ENCODE measurements at places on chromosomes 7 and 10.

- no peak for DNase-seq
Measured at GRCh38 chr7:31642681-31643115, 44.3 kb upstream of the PPP1R17 start.

- DNase-seq = no peak
Measured at GRCh38 chr10:108443636-108444035, 1279.1 kb upstream of the SORCS1 start.

- no peak for DNase-seq
Measured at GRCh38 chr7:42241424-42241823, 4.4 kb upstream of the GLI3 start.

DNA sequence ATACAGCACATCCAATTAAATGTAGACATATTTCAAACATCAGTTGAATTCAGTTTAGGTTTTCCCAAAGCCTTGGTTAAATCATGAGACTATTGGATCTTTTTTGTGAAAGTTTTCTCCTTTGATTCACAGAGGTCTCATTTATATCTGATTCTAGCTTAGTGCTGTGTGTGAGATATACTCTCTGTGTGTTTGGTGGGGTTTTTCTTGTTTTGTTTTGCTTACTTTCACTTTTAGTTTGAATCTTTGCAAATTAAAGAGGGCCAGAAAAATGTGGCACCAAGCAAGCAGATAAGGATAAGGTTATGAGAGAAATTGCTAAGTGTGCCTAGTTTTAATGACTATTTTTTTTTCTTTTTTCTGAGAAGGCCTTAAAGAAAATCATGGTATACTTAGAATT lies 12.6 kb upstream of the OR6B1 start:
- no peak for DNase-seq

- DNase-seq = no peak
Measured at GRCh38 chr7:141559961-141560360, 8.8 kb downstream of the AGK start.

GRCh38 chr10:110017052-110017451 lies 9.3 kb downstream of the ADD3 start:
- DNase-seq = no peak

DNA sequence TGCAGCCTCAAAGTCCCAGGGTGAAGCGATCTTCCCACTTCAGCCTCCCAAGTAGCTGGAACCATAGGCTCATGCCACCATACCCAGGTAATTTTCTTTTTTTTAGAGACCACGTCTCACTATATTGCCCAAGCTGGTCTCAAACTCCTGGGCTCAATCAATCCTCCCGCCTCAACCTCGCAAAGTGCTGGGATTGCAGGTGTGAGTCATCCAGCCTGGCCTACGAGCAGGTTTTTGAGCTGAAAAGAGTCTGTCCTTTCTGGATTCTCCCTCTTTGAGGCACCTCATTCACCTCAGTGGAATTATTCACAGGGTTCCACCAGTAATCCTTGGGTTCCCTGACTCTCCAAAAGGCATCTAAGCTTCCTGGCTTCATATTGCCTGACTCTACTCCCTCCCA lies 7.6 kb upstream of the LEP start:
- DNase-seq = no peak

DNA sequence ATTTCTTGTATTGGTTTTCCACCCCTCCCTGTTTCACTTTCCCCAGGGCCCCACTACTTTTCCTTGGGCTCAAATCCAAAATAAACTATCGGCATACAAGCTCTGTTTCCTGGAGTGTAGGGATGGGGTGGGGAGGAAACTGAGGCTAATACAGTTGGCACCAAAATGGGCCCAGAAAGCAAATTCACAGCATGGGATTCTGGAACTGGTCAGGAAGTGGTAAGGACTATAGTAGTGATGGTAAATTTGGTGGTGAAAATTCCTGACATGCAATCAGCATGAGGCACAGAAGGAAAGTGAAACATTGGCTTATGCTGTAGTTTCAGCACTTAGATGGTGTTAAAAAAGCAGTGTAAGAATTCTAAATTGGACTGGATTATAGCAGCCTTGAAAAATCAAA lies 8.7 kb upstream of the SAMD9L start:
- no peak for DNase-seq

DNA sequence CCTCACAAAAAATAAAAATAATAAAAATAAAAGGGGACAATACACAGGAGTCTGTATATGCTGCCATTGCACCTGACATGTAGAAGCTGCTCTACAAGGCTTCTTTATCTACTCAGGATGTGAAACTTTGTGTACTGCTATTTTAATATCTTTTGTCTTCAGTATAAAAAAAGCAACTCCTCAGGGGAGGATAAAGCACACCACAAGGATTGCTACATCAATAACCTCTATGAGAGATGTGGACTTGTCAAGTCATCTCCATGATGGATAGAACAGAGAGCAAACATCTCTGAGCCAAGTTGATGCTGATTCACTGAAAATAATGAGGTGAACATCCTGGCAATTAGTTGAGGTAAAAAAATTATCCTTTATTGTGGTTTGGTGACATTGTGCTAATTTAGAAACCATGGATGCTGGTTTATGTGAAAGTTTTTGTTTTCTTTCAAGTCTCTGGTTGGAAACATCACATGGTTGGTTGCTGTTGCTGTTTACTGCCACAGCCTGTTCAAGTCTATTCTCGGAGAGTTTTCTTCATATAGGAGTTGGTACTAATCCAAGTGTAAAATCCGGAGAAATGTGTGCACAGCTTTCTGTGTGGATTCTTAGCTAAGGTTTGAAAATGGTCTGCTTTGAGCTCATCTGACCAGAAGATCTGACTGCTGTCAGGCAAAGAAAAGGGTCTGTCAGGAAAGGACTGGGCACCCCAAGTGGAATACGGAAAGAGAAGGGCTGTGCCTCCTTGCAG lies 1.5 kb upstream of the HECW1 start:
- DNase-seq = no peak

- no peak for DNase-seq
Measured at GRCh38 chr7:25037325-25037724, 57.3 kb upstream of the OSBPL3 start.

- DNase-seq = no peak
Measured at GRCh38 chr7:81221527-81222217, 302.8 kb upstream of the SEMA3C start.

GRCh38 chr10:125115409-125115808 lies 45.0 kb downstream of the CTBP2 start:
- DNase-seq = no peak

GRCh38 chr10:70681731-70682005 lies 9.4 kb downstream of the ADAMTS14 start:
- no peak for DNase-seq

- no peak for DNase-seq
Measured at GRCh38 chr10:44292390-44293002, 92.4 kb downstream of the CXCL12 start.

- DNase-seq = no peak
Measured at GRCh38 chr10:16986406-16987205, 143.0 kb downstream of the CUBN start.

DNA sequence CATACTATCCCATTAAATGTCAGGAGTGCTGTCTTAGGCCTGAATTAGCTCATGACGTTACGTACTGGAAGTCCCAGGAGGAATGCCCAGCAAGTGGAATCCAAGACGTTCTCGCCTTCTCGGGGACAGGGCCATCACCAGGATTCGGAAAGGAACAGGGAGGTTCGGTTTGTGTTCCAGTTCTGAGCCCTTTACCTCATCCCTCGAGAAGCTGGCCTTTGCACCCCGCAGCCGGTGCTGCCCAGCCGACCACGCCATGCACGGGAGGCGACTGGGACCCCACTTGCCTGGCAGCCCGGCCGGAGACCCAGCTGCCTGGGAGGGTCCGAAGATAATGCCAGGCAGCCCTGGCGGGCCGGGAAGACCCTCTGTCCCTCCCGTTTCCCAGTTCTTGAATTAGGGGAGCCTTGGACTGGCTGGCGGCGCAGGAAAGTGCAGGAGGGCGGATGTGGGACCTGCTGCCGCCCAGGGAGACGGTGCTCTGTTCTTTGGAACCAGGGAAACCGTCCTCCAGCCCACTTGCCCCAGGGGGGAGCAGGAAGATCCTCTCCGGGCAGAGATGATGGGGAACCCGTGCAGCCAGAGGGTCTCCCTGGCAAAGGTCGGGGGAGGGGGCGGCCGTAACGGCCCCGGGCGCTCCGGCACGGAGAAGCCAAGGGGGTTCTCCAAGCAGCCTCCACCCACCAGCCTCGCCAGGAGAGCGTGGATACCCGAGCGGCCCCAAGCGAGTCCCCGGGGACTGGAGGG lies 671 bp upstream of the CHST3 start:
- no peak for DNase-seq

DNA sequence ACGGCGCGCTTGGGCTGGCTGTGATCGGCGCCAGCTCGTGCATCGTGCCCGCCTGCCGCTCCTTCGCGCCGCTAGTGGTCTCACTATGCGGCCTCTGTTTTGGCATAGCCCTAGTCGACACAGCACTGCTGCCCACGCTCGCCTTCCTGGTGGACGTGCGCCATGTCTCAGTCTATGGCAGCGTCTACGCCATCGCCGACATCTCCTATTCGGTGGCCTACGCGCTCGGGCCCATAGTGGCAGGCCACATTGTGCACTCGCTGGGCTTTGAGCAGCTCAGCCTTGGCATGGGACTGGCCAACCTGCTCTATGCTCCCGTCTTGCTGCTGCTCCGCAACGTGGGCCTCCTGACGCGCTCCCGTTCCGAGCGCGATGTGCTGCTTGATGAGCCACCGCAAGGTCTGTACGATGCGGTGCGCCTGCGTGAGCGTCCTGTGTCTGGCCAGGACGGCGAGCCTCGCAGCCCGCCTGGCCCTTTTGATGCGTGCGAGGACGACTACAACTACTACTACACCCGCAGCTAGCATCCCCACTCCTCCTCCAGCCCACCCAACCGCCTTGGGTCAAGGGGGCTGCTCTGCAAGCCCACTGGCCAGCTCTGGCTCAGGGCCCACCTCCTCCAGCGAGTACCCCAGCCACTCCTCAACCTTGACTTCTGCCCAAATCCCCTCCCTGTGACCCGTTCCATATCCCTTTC lies 1.9 kb downstream of the SLC18A3 start:
- no peak for DNase-seq

DNA sequence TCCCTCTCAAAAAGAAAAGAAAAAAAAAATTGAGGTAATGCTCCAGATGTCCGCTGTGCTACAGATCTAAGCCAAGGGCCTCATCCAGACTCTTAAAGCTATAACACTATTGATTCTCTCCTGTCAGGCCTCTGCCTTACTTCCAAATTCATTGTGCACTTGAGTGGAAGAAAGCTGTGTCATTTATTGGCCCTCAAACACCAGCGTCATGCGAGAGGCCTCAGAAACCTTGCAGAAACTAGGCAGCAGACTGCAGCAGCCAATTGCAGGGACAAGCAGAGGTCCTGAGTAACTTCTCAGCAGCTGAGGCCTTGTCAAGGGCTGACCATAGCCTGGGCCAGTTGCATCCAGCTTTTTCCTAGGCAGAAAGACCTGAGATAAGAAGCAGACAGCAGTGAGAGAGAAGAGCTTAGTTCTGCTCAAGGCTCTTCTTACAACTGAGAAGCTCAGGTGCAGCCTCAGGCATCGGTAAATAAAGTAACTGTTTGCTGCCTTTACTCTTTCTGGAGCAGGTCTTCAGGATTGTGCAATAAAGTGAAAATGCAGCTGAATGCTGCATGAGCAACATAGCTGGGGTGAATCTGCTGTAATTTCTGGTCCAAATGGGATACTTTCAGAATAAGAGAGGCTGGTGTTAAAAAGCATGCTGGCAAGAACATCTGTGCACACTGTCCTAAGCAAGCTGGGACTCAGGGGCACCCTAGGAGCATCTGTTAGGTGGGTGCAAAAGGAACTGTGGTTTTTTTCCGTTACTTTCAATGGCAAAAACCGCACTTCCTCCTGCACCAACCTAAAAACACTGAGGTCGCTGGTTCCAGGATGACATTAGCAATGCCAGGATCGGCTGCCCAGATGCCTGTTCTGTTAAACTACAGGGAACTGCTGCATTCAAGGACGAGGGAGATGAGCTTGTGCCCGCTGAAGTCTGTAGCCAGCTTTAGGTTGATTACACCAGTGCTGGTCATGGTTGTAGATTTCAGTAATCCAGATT lies 181.8 kb upstream of the PFKP start:
- DNase-seq = no peak

DNA sequence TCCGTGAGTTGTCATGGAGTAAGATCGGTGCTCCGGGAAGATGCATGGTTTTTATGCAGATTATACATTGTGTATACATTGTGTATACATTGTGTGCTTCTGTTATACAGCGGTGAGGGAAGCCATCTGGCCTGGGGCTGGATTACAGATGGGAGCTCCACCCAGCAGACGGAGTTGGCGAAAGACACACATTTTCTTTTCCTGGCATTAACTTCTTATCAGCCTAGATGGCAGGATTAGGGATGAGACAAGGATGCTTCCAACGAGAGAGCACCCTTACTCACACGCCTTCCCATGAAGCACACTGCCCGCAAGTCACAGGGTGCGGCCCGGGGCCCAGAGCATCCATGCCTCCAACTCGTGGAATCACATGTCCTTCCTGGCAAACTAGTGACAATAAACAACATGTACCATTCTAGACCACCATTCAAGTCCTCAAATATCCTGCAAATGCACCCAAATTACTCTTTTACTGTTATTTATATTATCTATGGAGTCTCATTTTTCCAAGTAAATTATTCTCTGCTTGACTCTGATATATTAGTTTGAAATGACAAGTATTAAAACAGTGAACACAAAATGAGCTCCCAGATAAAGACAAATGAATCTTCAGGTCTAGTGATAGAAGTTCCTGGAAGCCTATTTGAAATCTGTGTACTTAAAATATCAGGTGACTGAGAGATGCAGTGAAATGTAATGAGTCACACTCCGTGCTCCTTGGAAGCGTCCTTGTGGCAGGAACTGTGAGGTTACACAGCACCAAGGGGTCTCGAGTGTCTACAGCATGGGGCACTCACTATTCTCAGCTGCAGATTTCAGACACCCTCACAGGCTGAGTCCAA lies 29.8 kb upstream of the PPP2R2D start:
- no peak for DNase-seq

- no peak for DNase-seq
Measured at GRCh38 chr10:103458720-103459119, at the start of gene CALHM1. Gene CALHM1 (minus strand): TSS chr10:103458900. CDS start chr10:103458751, 149 bp downstream.

DNA sequence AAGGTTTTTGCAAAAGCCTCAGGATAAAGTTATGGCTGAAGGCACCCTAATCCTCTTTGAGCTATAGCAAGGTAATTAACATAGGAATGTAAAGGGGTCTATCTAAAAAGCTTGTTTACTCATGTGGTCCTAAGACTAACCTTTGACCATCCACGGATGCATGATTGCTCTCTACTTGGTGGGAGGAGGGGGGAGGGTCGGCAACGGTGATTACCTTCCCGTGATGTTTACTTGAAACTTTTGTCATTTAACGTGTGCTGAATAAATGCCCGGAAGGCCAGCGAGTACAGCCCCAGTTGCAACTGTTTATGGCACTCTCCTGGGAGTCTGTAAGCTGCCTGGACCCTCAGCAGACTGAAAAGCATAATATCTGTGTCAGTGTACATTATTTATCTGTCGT lies 78.9 kb upstream of the GPR22 start:
- DNase-seq = no peak

- no peak for DNase-seq
Measured at GRCh38 chr10:92111336-92111939, 179.4 kb downstream of the CPEB3 start.

GRCh38 chr7:132364226-132364625 lies 212.0 kb downstream of the PLXNA4 start:
- DNase-seq = no peak

GRCh38 chr10:126127481-126128029 lies 231.2 kb downstream of the FANK1 start:
- DNase-seq = no peak

- DNase-seq = no peak
Measured at GRCh38 chr10:3774018-3774813, 10.8 kb downstream of the KLF6 start.

- no peak for DNase-seq
Measured at GRCh38 chr10:486666-487322, 202.7 kb downstream of the DIP2C start.

- DNase-seq = no peak
Measured at GRCh38 chr7:75604408-75604807, 112.3 kb downstream of the SPDYE5 start.

- no peak for DNase-seq
Measured at GRCh38 chr7:99076615-99077014, 67.3 kb downstream of the SMURF1 start.

Measured in NCI-H1417 treated with DMSO at 0.1 percent for 48 hours (cell line).